ENCODE measurements at places on chromosomes 2 and 18.

- DNase-seq, result no peak
Measured at GRCh38 chr2:39121523-39122063, 742 bp upstream of the SOS1 start.

- peak; percentile 27 for DNase-seq
Measured at GRCh38 chr2:11829324-11829946, 83.0 kb downstream of the LPIN1 start.

- DNase-seq, result no peak
Measured at GRCh38 chr2:201887773-201888425, 81.6 kb downstream of the CDK15 start.

DNA sequence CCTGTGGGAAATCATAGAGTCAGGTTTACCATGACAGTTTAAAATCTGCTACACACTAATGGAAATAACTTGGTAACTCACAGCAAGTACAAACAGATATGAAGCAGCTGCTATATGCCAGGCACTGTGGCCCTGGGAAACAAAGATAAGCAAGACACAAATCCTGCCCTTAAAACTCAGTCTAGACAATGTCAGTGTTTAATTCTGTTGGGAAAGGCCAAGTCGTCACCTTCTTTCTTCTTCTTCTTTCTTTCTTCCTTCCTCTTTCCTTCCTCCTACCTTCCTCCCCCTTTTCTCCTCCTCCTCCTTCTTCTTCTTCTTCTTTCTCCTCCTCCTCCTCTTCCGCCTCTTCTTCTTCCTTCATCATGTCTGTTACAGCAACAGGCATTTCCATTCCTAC, 26.8 kb downstream of the PLEK start:
- DNase-seq, result no peak

DNA sequence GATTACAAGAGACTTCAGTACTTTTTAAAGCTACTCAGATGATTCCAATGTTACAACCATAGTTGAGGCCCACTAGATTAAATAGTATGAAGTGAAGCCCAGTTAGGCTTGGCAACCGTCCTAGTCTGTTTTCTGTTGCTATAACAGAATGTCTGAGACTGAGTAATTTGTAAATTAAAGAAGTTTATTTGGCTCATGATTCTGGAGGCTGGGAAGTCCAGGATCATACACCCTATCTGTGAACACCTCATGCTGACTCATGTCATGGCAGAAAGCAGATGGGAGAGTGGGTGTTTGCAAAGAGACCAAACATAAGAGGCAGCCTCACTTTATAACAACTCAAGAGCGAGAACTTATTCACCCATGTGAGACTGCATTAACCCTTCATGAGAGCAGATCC, 63.1 kb downstream of the CCDC150 start:
- DNase-seq, result no peak

- DNase-seq, result no peak
Measured at GRCh38 chr2:85085563-85085962, 47.6 kb upstream of the TCF7L1 start.

GRCh38 chr2:189129971-189130370, 49.6 kb downstream of the COL5A2 start:
- no peak for DNase-seq

DNA sequence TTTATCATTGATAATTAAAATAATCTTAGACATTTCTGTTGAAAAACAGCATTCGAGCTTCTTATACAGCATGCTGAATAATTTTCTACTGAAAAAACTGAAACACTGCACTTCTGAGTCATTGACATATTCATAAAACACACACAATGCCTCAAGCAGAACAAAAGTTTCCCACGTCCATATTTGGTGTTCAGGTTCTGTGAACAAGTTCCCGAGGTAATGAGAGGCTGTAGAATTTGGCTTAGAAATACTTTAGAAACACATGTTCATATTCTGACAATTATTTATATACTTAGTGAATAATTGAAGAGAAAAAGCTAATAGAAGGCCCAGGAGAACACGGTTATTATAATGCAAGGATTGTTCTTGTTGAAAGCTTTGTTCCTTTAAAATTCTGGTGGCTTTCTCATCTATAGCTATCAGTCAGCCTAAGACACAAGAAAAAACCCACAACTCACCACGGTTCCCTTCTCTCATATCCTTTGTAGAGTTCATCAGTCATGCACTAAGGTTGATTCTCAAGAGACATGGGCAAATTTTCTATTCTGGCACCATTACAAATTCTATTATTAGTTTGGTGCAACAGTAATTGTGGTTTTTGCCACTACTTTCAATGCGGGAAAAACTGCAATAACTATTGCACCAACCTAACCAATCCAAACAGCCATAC, 194.4 kb downstream of the TMX3 start:
- no peak for DNase-seq

DNA sequence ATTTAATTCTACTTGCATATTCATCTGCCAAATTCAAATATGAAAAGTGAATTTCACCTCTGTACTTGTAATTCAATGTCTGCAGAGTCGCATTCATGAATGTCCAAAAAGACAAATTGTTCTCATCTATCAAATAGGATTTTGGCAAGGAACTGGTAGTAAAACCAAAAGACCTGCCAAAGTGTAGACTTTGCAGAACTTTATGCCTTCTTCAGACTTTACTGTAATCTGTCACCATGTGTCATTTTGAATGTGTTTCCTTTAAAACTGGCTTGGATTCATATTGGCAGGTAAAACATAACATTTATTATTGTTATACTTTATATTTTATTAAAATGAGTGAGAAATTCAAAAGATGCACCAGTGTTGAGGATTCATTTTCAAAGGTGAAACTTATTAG, 701.9 kb upstream of the LINC00305 start:
- no peak for DNase-seq

GRCh38 chr2:191691016-191691735, 13.2 kb downstream of the NABP1 start:
- peak; percentile 14 for DNase-seq

DNA sequence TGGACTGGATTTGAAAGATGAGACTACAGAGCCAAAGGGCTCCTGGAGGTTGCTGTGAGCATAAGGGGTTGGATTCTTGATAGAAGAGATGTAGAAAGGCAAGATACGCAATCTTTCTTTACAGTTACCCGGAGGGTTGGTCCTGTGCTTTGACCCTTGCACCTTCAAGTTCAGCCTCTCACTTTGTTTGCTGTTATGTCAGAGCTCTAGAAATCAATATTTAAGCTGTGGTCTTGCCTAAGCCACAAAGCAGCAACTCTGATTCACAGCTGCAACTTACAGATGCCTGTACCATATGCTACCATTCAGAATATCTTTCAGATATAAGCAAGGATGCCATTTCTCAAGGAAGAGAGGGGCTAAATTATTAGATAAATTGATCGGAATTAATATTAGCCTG, 943.1 kb upstream of the LRRTM1 start:
- no peak for DNase-seq

GRCh38 chr2:233468741-233469110, 97.9 kb downstream of the USP40 start:
- no peak for DNase-seq

DNA sequence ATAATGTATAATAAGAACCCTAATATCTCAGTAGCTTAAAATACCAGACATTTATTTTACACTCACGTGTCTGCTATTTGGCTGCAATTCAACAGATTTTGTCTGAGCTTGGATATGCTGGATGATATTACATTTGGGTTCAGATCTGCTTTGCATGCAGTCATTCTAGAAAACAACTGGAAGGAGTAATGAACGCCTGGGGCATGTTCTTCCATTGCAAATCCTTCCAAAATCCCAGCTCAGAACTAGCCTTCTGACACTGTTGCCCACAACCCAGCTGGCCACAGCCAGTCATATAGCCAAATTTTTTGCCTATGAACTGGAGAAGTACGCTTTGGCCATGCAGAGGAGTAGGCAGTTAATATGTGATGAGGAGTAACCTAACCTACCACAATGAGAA, 597.8 kb upstream of the VRK2 start:
- no peak for DNase-seq

GRCh38 chr2:45879406-45879805, 227.9 kb downstream of the PRKCE start:
- DNase-seq, result no peak

DNA sequence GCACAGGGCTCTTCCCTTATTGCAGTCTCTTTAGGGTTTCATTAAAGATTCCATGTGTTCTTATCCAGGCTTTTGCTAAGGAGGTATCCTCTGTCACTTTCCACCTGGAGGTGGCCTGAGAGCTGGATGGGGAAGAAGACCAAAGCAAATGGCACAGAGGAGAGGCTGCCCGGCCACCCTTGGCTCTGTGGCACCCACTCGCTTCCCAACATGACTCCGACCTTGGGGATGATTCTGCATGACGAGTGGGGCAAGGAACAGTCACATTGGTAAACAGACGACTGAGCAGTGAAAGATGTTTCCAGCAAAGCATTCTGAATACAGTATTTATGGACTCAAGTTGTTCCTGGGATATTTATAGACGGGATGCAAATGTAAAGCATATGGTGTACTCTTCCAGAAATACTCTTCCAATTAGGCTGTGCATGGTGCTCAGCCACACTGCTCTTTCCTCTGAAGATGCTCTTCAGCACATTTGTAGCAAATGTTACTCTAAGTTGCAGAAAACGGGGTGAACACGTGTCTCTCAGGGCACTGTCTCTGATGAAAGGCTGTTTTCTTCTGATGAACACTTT, 377.1 kb upstream of the HS6ST1 start:
- no peak for DNase-seq

DNA sequence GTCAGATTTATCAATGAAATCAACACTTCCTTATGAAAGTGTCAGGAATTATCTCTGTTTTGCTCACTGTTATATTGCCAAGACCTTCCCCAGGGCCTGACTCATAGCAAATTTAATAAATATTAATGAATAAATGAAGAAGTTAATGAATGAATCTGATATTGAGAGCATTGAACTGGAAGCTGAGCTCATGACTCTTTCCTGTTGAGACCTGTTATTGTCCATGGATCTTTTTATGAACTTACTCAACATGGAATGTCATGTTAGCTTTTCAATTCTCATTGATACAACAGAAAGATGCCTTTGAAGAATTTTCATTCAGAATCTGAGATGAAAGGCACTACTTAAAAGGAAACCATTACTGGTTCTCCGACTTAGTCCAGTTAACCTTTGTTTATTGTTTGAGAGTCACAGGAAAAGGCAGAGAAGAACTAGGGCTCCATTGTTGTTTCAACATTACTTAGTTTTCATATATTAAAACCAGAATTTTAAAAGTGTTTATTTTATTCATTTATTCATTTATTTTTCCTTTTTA, 90.4 kb upstream of the UNC80 start:
- DNase-seq, result no peak

- DNase-seq, result no peak
Measured at GRCh38 chr2:32901313-32901712, 45.4 kb upstream of the LTBP1 start.

GRCh38 chr2:41337956-41338355, 709.9 kb upstream of the PKDCC start:
- no peak for DNase-seq

GRCh38 chr2:225650041-225650440, 250.5 kb downstream of the NYAP2 start:
- DNase-seq, result no peak

GRCh38 chr2:27903649-27904404, 13.3 kb downstream of the BABAM2 start:
- DNase-seq, result no peak

DNA sequence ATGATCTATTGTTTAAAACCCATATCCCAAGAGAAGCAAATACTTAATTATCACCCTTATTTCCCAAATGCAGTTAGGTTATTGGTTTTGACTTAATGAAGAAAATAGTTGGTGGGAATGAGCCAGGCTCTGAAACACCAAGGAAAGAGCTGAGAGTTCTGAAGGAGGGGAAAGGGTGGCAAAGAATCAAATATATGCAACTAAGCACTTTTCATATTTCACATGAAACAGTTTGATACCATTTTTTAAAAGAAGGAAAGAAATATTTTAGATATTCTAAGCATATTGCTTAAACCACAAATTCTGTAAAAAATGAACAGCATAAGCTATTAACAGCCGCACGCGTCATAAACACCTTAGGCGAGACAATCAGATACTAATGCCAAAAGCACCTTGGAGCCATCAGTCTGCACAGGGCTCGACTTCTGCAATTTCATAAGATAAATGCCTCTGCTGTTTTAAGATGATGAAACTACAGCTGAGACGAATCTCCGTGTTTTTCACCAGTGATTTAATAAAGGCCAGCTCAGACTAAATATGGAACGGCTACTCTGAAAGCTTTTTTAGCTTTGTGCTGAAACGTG, 371.7 kb downstream of the EN1 start:
- no peak for DNase-seq

- DNase-seq, result no peak
Measured at GRCh38 chr2:2020897-2021296, 276.6 kb upstream of the PXDN start.

DNA sequence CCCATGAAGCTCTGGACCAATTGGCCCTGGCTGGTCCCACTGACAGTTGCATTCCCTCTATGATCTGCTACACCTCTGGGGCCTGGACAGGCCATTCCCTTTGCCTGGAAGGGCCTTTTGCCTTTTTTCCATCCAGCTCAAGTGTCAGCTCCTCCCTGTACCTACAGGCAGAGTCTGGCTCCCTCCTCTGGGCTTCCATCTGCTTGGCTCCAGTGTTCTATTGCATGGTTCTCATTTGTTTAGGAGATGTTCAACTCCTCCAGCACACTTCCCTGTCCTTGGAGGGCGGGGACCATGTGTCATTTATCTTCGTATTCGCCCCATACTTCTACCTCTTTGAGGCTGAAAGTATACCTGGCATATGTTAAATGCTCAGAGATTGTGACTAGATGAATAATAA, 61.1 kb downstream of the PRKCE start:
- no peak for DNase-seq

- DNase-seq, result no peak
Measured at GRCh38 chr2:196337208-196337953, 166.0 kb upstream of the STK17B start.

- DNase-seq, result no peak
Measured at GRCh38 chr18:75261430-75262223, 51.0 kb downstream of the TSHZ1 start.

DNA sequence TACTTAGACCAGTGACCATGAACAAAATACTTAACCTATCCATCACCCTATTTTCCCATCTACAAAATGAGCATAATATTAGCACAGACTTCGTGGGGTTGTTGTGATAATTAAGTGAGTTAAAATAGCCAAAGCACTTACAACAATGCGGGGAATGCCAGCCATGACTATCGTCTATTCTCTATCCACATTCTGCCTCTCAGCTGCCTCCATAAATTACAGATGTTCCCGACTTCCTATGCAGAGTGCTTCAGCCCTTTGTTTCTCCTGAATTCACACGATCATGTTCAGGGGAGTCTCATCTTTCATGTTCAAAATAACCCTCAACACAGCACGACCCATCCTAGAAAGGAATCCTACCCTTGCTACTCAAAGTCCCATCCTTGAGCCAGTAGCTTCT, 211.6 kb downstream of the EN1 start:
- no peak for DNase-seq

- no peak for DNase-seq
Measured at GRCh38 chr2:70233926-70234325, 14.5 kb downstream of the TIA1 start.

- no peak for DNase-seq
Measured at GRCh38 chr18:11322006-11322405, 172.6 kb upstream of the PIEZO2 start.

Measured in stimulated activated CD4-positive, alpha-beta T cell treated with anti-CD3 and anti-CD28 coated beads, Interleukin-12 subunit alpha, Interleukin-12 subunit beta, amount 100 ng/mL, for 48 hours (primary cell).